ENCODE measurements at places on chromosomes 5 and 9.

DNA sequence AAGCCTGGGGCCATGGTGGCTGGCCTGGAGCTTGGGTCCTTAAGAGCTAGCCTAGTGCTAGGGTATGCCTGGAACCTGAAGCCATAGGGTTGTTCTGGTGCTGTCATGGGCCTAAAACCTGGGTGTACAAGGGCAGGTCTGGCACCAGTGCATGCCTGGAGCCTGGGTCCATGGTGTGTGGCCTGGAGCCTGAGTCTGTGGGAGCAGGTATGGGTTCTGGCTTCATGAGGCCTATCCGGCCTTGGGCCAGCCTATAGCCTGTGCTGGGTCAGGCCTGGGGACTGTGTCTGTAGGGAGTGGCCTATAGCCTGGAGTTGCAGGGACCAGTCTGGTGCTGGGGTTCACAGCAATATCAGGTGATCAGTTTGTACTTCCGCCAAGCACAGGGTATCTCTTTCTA is 347.2 kb upstream of the MEF2C start:
- no peak for ATAC-seq

- no peak for ATAC-seq
Measured at GRCh38 chr5:39446231-39446630, 21.5 kb upstream of the DAB2 start.

GRCh38 chr5:127931396-127931795 is 152.2 kb upstream of the SLC12A2 start:
- ATAC-seq, result no peak

DNA sequence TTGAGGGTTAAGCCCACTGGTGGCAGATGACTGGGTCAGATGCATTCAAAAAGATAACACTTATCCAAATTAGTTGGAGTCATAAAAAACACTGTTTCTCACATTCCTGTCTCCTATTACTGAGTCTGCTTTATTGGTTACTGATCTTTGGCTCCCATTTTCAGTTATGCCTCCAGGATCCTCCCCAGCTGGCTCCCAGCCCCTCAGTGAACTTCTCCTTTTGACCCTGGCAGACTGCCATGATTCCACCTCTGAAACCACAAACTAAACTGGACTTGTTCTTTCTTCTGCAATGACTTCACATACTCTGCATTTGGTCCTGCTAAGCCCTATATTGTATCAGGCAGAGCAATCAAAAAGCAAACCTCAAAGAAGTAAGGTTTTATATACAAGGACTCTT is 860.8 kb upstream of the DMAC1 start:
- ATAC-seq, result no peak

DNA sequence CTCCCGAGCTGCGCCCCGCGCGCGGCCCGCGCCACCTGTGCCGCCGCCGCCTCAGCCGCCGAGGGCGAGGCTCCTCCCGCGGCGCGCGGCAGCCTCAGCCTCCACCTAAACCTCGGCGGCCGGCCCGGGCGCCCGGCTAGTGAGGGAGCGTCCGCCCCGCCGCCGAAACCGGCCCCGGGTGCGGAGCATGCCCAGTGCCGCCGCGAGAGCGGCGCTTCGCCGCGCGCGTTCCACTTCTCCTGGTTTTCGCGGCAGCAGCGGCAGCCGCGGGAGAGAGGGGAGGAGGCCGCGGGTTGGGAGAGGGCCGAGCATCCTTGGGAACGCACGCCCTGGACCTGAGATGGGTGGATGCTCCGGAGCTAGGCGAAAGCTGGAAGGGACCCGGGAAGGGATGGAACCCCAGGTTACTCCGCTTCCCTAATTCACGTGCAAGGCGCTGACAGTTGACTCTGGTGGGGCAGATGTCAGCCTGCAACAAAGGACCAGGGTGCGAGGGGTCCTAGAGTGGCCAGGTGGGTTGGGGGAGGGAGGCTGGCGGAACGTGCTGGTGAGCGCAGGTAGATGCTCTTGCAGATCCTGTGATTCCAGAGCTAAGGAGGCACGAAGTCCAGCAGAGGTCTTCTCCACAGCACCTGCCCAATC is at the start of gene CTNND2:
TSS of gene CTNND2 (minus strand) at position 182 of the 642 bp plus-strand sequence. CDS start 593 bp downstream, outside the sequence.
- ATAC-seq, result peak; percentile 24

GRCh38 chr9:98256756-98257155 is 1.3 kb upstream of the TBC1D2 start:
- no peak for ATAC-seq

- ATAC-seq, result no peak
Measured at GRCh38 chr5:3011764-3012017, 260.2 kb upstream of the IRX2 start.

GRCh38 chr5:5454391-5454790 is 31.9 kb downstream of the ICE1 start:
- ATAC-seq, result no peak

GRCh38 chr9:98039607-98040017 is 16.9 kb upstream of the NANS start:
- ATAC-seq, result peak; percentile 62

DNA sequence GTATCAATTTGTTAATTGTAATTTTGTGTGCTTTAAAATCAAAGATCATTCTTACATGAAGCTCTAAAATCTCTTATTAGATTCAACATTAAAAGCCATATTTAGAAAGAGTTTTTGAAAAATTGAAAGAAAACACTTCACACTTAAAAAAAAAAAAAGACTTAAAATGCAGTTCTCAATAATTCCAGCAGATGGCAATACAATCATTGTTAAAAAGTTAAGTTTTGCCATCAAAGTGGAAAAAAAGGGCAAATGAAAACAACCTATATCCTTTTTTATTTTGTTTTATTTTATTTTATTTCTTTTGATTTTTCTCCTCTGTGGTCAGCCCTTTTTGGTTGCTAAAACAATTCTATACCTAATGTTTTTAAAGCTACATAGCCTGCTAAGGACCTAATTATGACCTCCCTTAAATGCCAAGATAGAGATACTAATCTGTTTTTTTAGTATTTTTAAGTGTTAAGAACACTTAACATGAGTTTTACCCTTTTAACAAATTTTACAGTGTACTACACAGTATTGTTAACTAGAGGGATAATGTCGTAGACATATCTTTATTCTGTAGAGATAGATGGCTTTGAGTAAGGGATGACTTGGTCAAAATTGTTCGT is 154.2 kb upstream of the DAB2 start:
- ATAC-seq, result no peak

DNA sequence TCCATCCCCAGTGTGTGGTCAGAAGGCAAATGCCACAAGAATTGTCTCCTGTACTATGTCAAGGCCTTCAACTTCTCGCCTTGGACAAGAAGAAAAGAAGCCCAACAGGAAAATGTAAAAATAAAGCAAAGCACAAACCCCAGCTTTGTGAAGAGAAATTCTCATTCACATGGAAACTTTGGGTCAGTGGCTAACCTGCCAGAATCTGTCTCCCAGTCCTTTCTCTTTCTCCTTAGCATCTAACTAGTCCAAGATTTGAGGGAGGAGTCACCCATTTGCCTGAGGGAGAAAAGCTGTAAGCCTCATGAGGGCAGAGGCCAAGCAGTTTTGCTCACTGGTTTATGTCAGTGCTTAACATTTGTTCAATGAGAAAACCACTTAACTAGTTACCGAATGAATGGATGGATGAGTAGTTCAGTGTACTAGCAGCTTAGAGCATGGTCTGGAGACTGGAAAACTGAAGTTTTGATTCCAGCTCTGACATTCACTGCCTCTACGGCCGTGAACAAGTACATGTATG is 36.0 kb downstream of the ADAM19 start:
- ATAC-seq, result no peak

DNA sequence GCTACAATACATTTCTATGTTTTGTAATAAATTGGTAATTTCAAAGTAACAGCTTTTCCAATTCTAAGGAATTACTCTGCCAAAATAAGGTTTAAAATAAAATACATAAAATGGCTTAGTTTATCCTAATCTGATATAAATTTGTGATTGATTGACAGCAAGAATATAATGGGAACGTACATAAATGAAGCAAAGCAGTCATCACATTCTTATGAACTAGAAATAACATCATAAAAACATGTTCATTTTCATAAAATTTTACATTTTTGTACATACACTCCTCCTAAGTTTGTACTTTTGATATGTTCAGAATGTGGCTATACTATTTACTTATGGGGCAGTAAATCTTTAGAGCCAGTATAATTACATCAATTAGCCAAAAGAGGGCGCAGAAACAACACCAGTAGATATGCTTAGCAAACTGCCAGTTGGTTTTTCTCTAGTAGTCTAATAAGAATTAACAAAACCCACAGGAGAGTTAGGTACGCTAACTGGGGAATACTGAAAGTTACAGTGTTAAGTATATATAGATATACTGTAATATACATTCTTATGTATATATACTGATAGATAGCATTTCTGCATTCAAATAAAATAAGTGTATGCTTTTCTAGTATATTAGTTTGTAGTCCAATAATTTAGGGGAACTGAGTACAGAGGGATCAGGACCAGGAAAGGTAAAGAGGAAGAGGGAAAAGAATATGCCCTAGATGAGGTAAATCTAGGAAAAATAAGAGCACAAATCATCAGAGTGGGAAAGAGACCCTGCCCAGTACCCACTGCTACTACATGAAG is 76.8 kb downstream of the ZDHHC21 start:
- no peak for ATAC-seq

GRCh38 chr9:79446523-79447307 is 125.0 kb upstream of the TLE4 start:
- ATAC-seq, result no peak

GRCh38 chr5:123089914-123090660 is 1.0 kb downstream of the PRDM6 start:
- ATAC-seq, result peak; percentile 40

GRCh38 chr9:2159521-2160454 is 144.6 kb downstream of the SMARCA2 start:
- ATAC-seq, result no peak

GRCh38 chr5:68962757-68963484 is 130.9 kb upstream of the SLC30A5 start:
- ATAC-seq, result no peak

DNA sequence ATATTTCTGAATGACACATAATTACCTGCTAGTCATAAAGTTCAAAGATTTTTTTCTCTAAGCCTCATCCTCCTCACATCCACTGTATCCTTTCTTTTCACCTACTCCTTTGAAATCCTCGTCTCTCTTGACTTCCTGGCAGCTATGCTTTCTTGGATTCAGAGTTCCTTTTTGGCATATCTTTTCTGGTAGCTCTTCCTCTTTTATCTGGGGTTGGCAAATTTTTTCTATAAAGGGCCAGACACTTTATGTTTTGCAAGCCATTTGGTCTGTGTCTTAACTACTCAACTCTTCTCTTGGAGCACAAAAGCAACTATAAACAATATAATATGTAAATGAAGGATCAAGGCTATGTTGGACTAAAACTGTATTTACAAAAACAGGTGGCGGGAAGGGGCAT is 197.5 kb downstream of the KIAA0825 start:
- no peak for ATAC-seq

GRCh38 chr5:27083449-27084415 is 45.3 kb upstream of the CDH9 start:
- ATAC-seq, result no peak

GRCh38 chr9:121748074-121748473 is 96.6 kb downstream of the DAB2IP start:
- no peak for ATAC-seq

GRCh38 chr9:131272212-131272611 is 4.1 kb downstream of the FAM78A start:
- no peak for ATAC-seq

DNA sequence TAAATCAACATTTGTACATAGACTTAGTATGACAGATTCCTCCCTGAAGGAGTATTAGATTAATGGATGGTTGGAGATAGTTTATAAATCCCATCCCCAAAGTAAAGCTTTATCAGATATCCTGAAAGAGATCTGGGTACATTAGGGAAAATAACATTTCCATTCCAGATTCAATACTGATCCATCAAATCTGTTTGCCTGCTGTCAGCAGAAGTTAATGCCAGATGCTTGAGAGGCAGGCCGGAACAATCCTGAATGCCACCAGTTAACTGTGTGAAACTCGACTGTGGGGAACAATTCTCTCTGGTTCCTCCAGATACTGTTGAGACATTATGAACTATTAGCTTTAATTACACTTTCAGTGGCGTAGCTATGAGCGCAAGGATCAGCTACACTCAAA is 1166.8 kb downstream of the MAT2B start:
- ATAC-seq, result no peak

- no peak for ATAC-seq
Measured at GRCh38 chr5:1000329-1000728, 8.3 kb upstream of the NKD2 start.

DNA sequence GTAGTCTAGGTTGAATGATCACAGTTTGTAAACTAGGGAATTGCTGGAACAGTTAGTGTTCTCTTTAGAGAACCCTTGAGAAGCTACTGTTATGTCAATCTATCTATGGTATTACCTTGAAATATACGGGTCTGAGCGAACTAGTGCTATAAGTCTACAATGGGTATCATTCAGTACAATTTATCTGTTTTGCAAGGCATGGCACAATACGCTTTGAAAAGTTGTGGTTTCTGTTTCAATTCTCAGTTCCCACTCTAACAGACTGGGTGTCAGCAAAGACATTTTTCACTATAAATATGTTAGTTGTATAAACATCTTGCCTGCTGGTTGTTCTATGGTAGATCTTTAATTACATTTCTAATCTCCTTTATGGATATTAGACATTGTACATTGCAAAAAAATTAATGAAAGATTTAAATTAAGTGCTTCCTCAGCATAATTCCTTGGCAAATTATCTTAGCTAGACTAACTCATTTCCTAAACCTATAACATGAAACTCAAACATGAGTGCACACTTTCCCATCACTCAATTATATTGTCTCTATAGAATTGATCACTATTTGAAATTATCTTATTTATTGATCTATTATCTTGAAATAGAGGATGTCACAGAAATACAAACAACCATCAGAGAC is 24.9 kb upstream of the SLCO6A1 start:
- peak; percentile 71 for ATAC-seq

DNA sequence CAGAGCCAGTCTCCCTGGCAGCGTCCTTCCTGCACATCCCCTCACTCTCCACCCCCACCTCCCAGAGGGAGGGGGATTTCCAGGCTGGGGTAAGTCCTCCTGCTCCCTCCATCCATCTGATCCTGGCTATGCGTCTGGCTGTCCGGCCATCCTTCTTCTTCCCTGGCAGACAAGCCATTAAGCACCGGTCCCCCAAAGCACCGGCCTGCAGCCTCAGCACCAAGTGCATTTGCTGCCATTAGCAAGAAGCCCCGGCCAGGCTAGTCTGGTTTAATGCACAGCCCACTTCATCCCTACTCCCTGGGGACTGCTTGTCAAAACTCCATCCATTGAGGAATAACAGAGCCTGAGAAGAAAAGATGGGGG is 208.7 kb upstream of the IER5L start:
- ATAC-seq, result no peak

GRCh38 chr9:96581786-96582185 is 37.9 kb downstream of the CDC14B start:
- no peak for ATAC-seq

All from stimulated activated memory B cell treated with anti-CD40 and anti-IgM and Interleukin-4, amounts not matched to agents 10 μg/mL and 1 μg/mL and 100 μg/mL, for 72 hours (primary cell).